ENCODE measurements at places on chromosomes 6 and 20.

GRCh38 chr6:41367700-41368099 is 32.3 kb downstream of the NCR2 start:
- DNase-seq, result peak; percentile 74

DNA sequence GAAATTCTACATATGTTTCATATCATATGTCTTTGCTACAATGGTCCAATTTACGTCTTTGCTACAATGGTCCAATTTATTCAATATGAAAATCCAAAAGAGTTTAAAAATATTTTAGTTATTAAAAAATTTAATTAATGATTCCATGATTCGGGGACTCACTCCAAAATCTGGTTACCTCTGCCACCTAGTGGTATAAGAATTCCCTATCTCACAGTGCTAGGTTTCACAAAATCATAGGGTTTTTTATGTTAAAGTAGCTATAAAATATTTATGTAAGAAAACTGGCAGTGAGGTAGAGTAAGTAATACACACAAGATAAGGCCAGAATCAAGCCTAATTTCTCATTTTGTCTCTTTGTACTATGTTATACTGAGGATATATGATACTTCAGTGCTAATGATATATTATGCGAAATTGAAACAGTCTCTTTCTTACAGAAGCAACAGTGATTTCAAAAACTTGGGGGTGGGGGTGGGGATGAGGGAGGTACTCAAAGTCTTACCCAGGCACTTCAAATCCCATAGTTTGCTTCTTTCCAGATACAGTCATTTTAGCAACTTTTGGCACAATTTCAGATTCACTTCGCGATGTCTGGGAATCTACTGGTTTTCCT is 52.3 kb downstream of the HBS1L start:
- no peak for DNase-seq

GRCh38 chr20:36405255-36405654 is 99.1 kb downstream of the DLGAP4 start:
- DNase-seq, result no peak

- no peak for DNase-seq
Measured at GRCh38 chr6:46105568-46105967, 24.2 kb upstream of the ENPP4 start.

DNA sequence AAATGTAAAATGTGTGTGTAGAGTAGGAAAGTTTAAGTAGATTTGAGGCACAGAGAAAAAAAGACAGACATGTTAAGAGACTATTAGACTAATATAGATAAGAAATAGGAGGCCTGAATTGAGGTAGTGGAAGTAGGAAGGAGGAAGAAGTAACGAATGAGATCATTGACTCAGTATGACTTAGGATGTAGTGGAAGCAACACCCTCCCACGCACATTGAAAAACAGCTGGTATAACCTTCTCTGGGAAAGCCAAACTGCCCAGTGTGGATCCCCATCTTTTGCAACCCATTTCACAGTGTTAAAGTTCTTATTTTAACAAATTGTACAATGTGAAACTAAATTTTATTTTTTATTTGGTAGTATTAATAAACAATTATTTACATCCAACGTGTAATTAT is 89.1 kb downstream of the GRIK2 start:
- no peak for DNase-seq

GRCh38 chr6:151306269-151306783 is 66.6 kb downstream of the AKAP12 start:
- DNase-seq, result no peak

GRCh38 chr6:56760842-56761241 is 118.2 kb upstream of the DST start:
- DNase-seq, result no peak

GRCh38 chr20:49637046-49637637 is 69.2 kb upstream of the PTGIS start:
- no peak for DNase-seq

DNA sequence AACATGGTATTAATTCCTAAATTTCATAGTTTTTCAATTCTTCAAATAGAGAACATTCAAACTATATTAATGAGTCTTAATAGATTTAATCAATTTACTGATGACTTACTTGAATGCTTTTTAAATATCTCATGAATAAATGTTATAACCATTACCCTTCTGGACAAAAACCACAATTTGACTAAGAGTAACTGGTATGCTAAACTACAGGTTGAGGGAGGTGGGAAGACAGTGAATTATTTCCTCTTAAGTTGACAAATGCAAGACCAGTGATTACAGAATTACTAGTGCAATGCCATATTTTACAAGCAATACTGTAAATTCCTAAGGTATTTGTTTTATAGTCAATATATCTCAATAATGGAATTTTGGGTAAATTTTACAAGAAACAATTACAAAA is 65.1 kb downstream of the REV3L start:
- no peak for DNase-seq

DNA sequence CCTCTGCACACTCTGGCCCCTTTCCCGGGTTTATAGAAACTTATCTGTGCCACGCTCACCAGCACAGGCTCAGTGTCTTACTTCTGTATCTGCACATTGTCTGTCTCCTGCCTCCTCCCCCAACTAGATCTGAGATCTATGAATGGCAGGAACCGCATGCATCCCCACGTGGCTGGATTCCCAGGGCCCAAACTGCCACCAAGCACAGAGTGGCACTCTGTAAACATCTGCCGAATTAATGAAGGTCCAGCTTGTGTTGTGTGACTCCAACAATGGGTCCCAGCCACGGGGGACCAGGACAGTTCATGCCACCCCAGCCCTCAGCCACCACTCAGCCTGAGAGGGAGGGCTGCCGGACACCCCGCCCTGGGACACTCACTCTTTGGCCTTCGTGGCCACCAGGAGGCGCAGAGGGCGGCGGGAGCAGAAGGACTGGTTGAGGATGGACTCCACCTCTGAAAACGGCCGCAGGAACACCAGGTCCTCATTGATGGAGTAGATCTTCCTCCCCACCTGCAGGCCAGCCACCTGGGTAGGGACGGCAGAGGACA is 171.1 kb downstream of the PREX1 start:
- peak; percentile 90 for DNase-seq

GRCh38 chr6:138372711-138373463 is 4.8 kb upstream of the SMIM28 start:
- DNase-seq, result no peak

DNA sequence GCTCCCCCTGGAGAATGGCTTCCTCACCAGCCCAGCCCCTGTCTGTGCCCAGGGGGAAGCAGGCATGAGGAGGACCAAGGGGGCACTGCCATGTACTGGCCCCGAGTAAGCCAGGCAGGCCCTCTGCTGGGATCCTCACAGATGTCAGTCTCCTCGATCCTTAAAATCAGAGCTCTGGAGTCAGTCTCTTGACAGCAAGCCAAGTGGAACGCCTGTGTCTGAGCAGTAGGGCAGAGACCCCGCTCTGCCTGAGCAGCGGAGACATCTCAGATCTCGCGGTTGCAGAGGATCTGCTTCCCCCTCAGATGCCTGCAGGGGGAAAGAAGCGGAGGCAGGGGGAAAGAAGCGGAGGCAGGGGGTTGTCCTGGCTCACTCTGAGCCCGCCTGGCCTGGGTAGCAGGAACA is 92.6 kb downstream of the SNX5 start:
- DNase-seq, result no peak

DNA sequence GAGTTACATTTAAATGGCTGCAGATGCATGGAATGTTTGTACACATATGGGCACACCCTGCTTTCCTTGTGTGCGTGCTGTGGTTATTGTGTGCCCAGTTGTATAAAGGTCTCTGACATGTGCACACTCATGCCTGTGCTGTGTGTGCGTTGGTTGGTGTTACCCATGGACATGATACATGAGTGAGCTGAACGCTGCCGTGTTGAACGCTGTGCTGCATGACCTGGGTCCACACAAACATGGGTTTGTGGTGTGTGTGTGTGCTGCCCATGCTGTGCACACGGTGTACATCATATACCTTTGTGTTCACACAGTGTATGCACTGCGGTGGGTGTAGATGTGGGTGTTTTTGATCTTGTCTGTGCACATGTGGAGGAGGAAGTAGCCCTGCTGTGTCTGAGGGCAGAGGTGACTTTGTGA is 54.4 kb downstream of the TOX2 start:
- DNase-seq, result no peak

- DNase-seq, result no peak
Measured at GRCh38 chr6:87869064-87869905, 167.3 kb upstream of the AKIRIN2 start.

GRCh38 chr6:149453597-149454345 is 31.0 kb downstream of the ZC3H12D start:
- no peak for DNase-seq

- no peak for DNase-seq
Measured at GRCh38 chr20:53083411-53083810, 111.3 kb downstream of the TSHZ2 start.

DNA sequence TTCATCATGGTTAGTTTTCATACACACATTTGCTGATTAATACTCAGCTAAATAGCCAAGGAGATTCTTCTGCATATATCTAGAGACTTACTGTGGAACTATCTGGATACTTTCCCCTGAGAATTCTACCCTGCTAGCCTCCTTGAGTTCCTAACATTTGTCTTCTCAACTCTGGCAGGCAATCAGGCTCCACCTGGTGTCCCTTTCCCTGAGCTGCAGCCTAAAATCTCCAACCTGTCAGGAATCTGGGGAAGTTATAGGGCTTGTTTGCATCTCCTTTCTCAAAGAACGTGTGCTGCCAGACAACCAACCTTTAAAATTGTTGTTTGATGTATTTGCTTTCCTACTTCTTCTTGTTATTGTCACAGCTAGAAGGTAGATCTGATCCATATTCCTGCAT is 73.4 kb downstream of the FUT9 start:
- no peak for DNase-seq

- no peak for DNase-seq
Measured at GRCh38 chr20:25637247-25637646, 13.4 kb upstream of the NANP start.

DNA sequence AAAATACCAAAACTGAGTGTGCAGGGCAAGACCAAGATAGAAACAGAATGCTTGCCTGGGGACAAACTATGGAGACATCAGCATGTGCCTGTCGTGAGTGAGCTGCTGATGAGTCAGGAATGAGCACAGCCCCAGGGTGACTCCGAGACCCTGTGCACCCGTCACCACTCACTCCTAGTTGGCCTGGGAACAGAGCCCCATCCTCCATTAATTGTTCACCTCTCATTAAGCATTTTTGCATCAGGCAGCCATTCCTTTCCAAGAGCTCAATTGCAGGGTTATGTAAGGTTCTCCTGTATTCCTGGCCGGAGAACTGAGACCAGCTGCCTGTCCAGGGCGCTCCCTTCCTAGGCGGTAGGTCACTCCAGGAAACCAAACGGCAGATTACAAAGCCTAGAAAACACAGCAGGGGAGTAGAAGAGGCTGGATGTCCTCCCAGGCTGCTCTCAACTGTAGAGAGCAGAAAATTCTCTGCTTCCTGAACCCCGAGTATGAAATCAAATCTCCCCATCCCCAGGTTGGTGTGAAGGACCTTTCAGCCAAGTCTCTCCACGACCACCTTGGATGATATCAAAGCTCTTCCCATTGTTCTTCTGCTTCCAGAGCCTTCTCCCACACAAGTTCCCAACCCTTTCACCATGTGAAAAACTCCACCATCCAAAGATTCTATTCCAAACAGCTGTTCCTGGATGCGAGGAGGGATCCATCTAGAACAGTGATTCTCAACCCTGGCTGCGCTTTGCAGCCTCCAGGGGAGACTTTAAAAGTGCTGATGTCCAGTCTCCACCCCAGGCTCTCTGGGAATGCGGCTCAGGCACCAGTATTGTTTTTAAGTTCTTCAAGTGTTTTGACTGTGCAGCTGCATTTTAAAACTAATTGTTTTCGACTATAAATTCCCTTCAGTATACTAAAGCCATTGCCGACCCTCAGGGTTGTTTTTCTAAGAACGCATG is 532.6 kb upstream of the JARID2 start:
- no peak for DNase-seq

All from posterior cingulate gyrus (tissue), 11 donors.